ENCODE measurements at places on chromosomes 1 and 21. TPM values are rescaled to one million over a fixed set of nuclear protein-coding genes. Genes with fewer than 3 reads are reported as not detected.
A peak's percentile ranks its signal among the peaks of the same experiment; 100 is the strongest.

Gene SPRR2A
- total RNA-seq = not detected

Gene BCAR3
- total RNA-seq = 41.0 TPM

Gene PGLYRP4
- not detected for total RNA-seq

Gene WDR64
- not detected for total RNA-seq

Gene PAPPA2
- total RNA-seq = 0.52 TPM

Gene LCE2C
- total RNA-seq = not detected

Gene CFHR1
- total RNA-seq = not detected

Gene KRTAP19-1
- total RNA-seq = not detected

Gene RNU1-1
- total RNA-seq = under 0.01 TPM

Gene TTLL10
- not detected for total RNA-seq

Gene C1QA
- not detected for total RNA-seq

Gene NFIA
- 8.2 TPM for total RNA-seq

Gene FCRL2
- total RNA-seq = not detected

Gene IL10
- total RNA-seq = not detected

Gene DYNLT5
- not detected for total RNA-seq

Gene HIVEP3
- total RNA-seq = 3.6 TPM

Gene ALPL
- total RNA-seq = 11.1 TPM

Gene SAMD11
- total RNA-seq = 20.1 TPM

DNA sequence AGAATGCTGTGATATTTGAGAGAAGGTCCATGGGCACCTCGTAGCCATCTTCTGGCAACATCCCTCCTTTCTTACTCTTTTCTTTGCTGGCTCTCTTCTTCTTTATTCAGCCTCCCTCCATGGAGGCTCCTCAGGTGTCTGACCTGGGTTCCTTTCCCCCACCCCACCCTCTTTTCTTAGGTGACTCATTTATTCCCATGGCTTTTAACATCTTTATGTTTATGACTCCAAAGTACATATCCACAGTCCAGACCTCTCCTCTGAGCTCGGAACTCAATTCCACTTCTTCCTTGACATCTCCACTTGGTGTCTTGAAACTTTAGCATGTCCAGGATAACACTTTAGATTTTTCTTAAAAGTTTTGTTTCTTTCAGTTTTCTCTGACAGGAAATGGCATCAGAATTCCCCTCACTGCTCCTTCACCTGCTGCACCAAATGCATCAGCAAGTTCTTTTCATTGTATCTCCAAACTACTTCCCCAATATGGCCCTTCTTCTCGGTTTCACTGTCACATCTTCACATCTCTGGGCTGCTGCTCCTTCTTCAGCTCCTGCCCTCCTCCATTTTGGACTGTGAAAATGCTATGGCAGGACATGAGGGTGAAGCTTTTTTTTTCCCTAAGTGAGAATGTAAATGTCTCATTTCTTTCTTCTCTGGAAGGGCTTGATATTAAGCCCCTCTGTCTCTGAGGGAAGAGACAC, 95.9 kb downstream of the GIPC2 start:
- DNase-seq = no peak

DNA sequence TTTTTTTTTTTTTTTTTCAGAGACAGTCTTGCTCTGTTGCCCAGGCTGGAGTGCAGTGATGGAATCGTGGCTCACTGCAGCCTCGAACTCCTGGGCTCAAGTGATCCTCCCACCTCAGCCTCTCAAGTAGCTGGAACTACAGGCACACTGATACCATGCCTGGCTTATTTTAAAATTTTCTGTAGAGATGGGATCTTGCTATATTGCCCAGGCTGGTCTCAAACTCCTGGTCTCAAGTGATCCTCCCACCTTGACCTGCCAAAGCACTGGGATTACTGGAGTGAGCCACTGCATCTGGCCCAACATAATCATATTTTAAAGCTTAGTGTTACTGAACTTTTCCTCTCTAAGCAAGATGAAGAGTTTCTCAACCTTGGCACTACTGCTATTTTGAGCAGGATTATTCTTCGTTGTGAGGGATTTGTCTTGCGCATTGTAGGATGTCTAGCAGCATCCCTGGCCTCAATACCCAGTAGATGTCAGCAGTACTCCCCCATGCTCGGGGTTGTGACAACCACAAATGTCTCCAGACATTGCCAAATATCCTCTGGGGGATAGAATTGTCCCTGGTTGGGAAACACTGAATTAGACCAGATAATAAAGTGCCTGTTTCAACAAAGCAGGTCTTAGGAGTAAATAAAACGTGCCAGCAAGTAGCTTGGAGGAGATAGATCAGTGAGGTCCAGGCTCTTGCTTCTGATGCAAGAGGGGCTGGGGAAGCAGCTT, 15.1 kb upstream of the THRAP3 start:
- no peak for DNase-seq

- peak; percentile 8 for DNase-seq
Observed at GRCh38 chr1:47030170-47030805, 6.8 kb downstream of the CYP4X1 start.

GRCh38 chr1:172341697-172342096, 78.8 kb upstream of the C1orf105 start:
- DNase-seq = no peak

- no peak for DNase-seq
Observed at GRCh38 chr1:150749720-150750311, 15.8 kb downstream of the CTSS start.

DNA sequence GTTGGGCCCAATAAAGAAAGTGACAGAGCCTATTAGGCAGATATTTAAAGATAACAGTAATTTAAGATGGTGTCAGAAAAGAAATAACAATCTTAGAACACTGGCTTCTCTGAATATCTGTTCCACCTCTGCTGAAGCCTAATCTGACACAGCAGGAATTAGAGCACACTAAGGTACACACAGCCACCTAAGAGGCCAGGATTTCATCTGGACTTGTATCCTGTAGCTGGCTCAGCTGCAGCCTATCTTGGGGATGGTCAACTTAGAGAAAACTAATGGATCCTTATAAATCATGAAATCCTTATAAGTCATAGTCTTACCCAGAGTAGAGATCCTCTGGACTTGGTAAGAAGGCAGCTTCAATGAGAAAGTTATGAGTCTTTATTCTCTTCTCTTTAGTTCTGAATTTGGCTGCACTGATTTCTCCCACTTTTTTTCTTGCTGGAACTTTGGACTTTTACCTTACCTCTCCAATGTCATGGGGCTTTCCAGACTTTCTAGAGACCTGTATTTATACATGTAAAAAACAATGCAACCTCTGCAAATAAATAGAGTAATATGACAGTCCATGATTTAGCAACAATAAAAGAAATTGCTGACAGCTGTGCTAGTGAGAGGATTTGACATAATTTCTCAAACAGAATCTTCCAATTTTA, at the start of gene GBP7:
TSS of gene GBP7 (minus strand) at position 403 of the 656 bp plus-strand sequence. CDS start 4,068 bp downstream, outside the sequence.
- no peak for DNase-seq

GRCh38 chr1:47689894-47690293, 252.1 kb downstream of the FOXD2 start:
- no peak for DNase-seq

GRCh38 chr1:168428063-168428731, 115.6 kb downstream of the XCL2 start:
- no peak for DNase-seq

GRCh38 chr1:67525053-67525760, 95.0 kb upstream of the SERBP1 start:
- DNase-seq = no peak

DNA sequence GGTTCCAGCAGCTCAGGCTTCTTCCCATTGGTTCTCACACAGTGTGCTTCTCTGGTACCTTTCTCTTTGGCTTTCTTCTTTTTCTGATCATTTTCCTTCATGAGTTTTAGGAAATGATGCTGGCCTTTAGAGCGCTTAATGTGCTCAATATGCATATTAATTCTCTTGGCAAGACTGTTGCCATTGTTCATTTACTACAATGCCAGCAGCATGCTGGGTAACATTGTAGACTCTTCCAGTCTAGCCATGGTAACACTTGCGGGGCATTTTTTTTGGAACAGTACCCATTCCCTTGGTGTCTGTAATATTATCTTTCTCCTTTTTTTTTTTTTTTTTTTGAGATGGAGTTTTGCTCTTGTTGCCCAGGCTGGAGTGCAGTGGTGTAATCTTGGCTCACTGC, 21.7 kb downstream of the UBE4B start:
- DNase-seq = no peak

DNA sequence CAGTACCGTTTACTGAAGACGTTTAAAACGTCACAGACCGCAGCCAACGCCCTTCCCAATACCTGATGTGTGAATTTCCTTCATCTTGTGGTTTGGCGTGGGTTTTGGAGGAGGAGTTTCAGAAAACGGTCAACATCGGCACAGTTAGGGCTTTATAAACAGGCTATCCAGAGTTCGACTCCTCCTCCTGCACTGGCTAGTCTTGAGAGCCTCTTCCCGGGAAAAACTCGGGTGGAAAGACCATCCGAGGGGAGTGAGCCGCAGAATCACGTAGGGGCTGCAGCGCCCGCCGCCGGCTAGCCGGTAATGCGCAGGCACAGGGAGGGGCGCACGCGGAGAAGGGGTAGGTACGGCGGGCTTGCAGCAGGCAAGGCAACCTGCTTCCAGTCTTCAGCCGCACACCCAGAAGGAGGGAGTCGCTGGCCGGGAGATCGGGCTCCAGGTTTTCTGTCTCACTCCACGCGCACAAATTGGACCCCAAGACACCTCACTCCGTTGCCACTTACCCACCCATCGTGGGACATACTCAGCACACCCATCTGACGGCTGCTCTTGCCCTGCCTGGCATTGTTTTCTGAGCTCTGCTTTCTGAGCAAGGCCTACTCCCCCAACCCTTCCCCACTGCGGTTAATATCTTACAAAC, 25.4 kb downstream of the SLC19A2 start:
- DNase-seq = peak; percentile 64

- DNase-seq = no peak
Observed at GRCh38 chr1:67935560-67935959, 102.3 kb upstream of the GNG12 start.

- DNase-seq = no peak
Observed at GRCh38 chr21:34992180-34992579, 56.9 kb downstream of the RUNX1 start.

- no peak for DNase-seq
Observed at GRCh38 chr1:185200889-185201288, 43.9 kb downstream of the SWT1 start.

GRCh38 chr1:86503406-86504136, 34.8 kb downstream of the CLCA1 start:
- DNase-seq = no peak

GRCh38 chr21:42524341-42525028, 10.8 kb downstream of the SLC37A1 start:
- no peak for DNase-seq

DNA sequence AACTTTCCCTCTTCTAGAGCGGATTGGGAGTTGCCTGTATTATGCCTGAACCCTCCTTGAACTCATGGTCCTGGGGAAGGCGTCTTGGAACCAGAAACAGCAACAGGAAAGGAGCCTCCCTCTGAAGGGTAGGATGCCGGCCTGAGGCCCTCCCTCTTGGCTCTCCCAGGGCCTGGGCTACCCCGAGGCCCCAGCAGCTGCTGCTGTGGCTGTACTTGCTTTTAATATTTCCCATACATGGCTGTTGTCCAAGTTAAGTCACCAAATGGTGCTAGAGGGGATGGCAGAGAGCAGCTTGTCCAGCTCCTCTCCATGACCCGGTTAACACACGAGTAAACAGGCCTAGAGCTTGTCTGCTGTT, 10.5 kb downstream of the CHRNB2 start:
- no peak for DNase-seq

DNA sequence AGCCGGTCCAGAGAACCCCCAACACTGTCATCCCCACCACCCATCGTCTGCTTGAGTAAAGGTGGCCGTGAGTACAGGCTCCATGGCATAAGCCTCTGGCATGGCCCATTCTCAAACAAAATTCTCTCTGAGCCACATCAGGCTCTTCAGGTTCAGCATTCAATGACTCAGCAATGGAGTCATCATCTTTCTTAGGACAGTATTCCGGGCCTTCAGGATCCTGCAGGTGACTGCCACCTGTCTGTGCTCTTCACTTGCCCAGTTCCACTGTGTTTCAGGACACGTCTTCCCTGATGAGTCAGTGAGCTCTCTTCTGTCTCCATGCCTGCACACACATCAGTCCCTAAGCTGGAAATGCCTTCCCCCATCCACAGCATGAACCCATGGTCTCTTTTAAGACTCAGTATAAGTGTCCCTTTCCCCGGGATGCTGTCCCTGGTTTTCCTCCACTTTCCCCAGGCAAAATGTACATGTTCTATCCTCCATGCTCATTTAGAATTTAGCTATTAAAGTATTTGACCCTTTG, 81.1 kb upstream of the FGGY start:
- DNase-seq = no peak

DNA sequence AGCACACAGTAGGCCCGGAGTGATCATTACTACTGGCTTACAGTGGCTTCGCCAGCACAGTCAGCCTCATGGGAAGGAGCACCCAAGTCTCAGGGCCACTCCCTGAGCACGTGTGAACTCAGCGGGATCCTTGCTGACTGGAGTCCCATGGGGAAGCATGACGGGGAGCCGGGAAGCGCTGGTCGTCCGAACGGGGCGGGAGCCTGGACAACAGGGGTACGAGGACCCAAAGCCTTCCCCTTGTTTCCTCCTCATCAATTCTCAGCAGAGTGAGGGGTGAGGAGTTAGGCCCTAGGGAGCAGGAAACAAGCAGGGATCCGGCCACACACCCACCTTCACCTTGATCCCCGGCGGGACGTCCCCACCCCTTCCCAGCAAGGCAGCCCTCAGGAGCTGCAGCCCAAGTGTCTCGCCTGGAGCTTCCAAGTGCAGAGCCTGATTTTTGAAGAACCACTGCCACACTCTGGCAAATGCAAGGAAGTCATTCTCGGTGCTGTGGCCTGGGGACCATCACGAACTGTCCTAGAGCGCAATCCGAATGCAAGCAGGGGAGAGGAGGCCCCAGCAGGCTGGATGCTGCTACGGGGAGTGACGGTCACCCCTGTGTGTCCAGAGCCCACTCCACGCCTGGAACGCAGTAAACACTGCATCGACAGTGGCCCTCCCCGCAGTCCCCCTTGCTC, 35.5 kb downstream of the TOMM20 start:
- DNase-seq = no peak

GRCh38 chr1:210448297-210448892, 119.7 kb downstream of the HHAT start:
- DNase-seq = peak; percentile 57

- DNase-seq = no peak
Observed at GRCh38 chr1:39692152-39693074, 1.2 kb upstream of the HPCAL4 start.

DNA sequence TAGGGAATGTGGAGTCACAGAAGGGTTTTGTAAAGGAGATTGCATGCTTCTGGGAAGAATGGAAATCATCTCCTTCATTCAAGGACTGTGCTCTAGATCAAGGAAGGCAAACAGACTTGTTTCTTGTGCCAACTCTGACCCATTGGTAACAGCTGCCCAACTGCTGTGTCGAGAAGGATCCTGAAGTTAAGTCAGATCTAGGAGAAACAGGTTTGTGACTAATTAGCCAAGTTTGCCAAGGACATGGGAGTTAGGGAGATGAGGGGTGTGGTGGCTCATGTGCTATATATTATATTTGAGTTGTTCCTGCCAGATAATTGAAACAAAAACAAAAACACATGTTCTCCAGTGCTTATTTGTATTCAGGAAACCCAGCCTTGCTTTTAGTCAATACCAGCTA, 251.2 kb upstream of the USP24 start:
- peak; percentile 44 for DNase-seq

DNA sequence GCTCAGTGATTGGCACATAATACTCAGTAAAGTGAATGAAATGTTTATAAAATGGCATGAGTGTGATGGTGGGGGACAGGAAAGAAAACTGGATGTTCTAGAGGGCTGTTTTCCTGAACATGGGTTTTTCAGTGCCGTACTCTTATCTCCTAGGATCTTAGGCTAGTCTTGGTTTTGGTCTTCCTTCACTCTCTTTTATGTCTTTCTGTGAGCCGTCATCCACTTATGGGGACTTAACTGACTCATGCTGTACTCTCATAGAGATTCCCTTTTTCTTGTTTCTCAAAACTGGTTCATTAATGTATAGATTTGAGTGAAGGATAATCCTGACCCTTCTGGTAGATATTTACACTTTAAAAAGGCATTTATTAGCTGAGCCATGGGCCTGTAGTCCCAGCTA, 16.6 kb downstream of the AGO3 start:
- DNase-seq = no peak
